NCI-H2227 treated with DMSO at 0.1 percent for 48 hours (cell line): ENCODE measurements at places on chromosomes 5 and 9.

DNA sequence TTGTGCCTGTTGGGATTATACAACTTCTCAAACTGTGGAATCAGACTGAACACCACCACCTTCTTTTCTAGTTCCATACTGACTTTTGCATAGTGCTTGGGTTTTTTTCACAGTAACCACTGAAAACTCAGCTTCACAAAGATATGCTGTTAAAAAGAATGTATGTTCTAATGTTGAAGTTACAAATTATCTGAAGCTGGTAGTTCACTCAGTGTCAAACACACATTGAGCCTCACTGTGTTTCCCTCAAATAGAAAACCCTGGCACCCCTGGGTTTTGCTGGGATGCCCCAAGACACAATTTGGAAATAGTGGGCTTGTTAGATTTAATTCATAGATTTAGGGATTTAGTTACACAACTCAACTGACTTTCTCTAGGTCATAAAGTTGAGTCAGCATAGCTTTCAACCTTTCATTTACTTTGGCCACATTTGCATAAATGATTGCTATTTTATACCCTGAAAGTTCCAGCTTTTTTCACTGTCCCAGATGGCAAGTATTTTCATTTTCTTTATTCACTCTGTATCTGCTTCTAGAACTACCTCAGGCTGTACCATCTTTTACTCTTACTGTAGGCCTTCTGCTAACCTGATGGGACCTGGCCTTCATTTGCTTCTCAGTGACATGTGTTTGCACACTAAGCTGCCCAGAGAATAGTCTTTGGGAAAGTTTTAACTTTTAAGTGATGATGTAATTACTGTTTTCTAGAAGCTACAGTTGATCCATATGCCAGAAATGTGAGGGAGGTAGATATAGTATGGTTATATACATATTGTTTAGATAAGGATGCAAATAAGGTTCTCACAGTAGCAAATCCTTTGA, 115.1 kb downstream of the CDC42SE2 start:
- DNase-seq, result no peak

- no peak for DNase-seq
Measured at GRCh38 chr5:136446565-136446964, 81.2 kb upstream of the TRPC7 start.

GRCh38 chr9:23635276-23635675, 190.8 kb downstream of the ELAVL2 start:
- no peak for DNase-seq

DNA sequence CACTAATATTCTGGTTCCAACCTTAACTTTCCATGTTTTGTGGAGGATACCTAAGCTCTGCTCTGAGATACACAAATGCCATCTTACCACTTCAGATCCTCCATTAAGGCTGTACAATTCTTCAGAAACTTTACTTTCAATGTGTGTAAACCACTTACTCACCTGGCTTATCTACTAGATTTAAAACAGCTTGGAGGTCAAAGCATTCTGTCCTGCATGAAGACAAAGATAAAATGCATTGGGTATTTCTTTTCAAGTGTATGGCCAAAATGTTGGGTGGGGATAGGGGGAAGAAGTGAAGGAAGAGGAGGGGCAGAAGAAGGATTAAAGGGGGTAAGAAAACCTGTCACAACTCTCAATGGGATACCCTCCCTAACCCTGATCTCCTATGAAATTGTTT, 939 bp downstream of the GOLGA1 start:
- DNase-seq, result no peak

GRCh38 chr5:154273028-154273617, 82.6 kb downstream of the GALNT10 start:
- DNase-seq, result no peak

DNA sequence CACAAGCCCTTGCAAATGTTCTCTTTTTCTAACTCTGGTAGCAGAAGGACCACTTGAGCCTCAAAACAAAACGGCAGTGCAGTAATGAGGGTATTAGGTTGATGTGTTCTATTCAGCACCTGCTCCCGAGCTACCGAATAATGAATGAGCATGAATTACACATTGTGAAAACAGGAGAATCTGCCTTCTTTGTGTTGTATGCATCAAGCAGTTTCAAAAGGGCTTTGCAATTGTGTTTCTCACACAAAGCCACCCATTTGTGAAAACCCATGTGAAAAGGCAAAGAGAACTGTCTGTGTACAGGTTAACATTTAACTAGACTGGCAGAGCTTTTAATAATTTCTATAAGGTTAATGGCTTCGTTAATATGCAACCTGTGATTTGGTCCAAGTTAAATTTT, 97.8 kb downstream of the STK32A start:
- peak; percentile 9 for DNase-seq

DNA sequence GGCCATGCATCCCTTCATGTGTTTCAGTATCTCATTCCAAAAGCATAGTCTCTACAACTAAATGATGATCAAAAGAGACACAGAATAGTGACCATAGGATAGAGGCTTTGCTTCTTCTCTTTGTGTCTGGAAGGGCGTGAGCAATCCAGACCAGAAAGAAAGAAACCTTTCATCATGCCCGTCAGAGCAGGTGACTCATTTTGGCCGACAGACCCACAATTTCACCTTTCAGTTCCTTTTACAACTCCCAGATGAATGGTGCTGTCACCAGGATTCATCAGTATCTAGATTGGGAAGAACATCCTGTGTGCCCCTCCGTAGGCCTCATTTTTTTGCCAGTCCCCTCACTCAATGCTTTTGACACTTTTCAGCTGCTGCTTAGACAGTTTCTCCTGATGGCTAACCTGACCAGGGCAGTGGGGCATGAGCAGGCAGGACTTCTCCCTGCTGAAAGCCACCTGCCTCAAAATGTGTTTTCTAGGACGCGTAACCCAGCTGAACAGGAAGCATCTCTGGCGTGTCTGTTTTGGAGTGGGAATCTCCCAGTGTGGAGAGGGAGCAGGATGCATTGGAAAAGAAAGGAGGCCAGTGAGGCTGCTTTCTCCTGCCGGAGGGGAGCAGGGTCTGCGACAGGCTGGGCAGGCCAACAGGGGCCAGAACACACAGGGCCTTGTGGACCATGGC, 21.2 kb downstream of the ABLIM3 start:
- DNase-seq, result no peak

GRCh38 chr5:19988457-19988856, 457 bp upstream of the CDH18 start:
- DNase-seq, result no peak

- DNase-seq, result no peak
Measured at GRCh38 chr9:137189297-137190295, 1.1 kb downstream of the SSNA1 start.

GRCh38 chr5:104095527-104095926, 532.9 kb upstream of the NUDT12 start:
- DNase-seq, result no peak

DNA sequence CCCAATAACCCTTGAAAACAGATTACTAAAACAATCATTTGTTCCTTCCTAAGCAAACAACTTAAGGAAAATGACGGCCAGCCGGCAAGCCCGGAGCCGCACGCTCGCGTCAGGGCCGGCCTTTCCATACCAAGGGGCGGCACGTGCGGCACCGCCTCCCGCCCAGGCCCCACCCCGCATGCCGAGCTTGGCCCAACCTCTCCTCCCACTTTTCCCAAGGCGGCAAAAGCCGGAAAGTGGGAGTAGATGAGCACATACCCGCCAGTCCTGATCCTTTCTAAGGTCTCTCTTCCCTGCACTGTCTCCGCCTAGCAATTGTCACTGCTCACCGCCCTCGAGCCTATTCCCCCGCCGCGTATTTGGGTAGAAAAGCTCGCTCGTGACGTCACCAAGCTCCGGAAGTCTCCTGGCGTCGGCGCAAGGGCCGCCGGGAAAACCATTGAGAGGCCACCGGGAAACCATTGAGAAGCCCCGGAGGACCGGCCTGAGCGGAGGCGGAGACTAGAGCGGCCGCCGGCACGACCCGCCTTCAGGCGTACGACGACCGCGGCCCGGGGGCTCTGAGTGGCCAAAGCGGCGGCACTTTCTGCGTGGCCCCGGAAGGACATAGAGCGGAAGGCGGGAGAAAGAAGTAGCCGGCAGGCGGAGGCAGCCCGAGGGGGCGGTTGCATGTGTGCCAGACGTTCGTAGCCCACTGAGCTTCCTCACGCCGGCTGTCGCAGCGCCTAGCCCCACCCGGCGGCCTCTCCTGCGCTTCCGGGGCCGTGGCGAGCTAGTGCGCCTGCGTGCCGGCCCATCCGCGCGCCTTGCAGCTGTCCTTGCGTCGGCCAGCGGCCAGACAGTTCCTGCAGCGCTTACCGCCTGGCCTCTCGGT, at the start of the genes NCBP1 and TSTD2:
NCBP1 (plus strand) TSS at position 837 of the 874 bp plus-strand sequence. CDS start 61 bp downstream, outside the sequence.
TSTD2 (minus strand) TSS at position 384 of the 874 bp plus-strand sequence. CDS start 5,806 bp downstream, outside the sequence.
- DNase-seq, result peak; percentile 98

- DNase-seq, result peak; percentile 4
Measured at GRCh38 chr5:31232273-31232888, 38.9 kb downstream of the CDH6 start.

DNA sequence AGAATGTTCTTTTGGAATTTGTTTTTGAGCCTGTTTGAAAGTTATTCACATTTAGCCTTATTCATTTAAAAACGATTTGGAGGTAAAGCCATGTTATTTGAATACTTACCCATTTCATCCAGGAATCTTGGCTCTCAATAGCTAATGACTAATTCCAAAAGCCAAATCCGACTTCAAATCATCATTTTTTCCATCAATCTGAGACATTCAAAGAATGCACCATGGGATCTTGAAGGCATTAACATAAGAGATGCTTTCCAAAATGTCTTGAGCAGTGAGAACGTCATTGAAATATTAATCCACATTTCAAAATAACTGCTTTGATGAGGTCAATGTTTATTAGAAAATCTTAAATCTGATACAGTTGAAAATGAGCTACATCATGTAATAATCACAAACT, 617.0 kb upstream of the RORB start:
- no peak for DNase-seq

GRCh38 chr5:139552893-139553575, 8.1 kb upstream of the UBE2D2 start:
- no peak for DNase-seq

DNA sequence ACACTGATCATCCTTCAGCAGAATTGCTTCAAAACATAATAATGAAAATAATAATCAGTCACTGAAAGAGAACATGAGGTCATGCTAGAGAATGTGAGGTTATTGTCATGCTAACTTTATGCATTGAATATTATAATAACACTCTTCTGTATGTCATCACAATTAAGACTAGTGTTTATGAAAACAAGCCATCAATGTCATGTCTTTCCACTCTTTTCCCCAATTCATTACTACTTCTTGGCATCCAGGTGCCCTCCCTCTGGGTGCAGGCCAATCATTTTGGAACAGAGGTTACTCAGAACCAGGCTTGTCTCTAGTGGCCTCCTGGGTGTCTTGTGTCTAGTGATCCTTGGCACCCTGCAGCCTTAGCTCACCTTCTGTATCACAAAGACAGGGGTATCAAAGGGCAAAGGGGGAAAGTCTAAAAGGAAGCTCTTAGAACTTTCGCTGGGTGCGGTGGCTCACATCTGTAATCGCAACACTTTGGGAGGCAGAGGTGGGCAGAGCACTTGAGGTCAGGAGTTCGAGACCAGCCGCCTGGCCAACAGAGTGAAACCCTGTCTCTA, 217.6 kb upstream of the PIK3R1 start:
- no peak for DNase-seq

DNA sequence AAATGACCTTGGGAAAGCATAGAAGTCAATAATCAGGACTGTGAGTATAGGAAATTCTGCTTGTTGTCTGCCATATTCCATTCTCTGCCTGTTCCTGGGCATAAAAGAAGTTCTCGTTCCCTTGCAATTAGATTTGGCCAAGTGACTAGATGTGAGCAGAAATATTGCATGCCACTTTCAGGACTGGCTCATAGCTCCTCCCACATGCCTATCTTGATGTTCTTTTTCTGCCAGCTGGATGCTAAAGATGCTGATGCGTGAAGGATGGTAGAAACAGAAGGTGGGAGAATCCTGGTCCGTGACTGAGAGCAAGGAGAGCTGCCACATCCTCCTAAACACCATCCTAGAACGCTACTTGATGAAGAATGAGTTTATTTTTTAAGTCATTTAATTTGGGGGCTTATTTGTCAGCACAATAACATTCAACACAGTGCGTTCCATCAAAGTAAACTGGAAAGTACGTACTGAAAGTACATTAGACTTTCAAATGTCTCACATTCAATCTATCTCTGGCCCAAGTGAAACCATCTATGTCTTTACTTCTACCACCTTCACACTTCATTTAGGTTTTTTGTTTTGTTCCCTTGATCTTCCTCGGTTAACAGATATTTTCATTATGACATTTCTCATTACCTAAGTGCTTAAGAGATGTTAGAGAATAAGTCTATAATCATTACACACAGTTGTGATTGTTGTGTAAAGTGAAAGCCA, 648.5 kb downstream of the RAB3C start:
- DNase-seq, result peak; percentile 20

- no peak for DNase-seq
Measured at GRCh38 chr9:93190656-93191353, 6.9 kb downstream of the WNK2 start.

DNA sequence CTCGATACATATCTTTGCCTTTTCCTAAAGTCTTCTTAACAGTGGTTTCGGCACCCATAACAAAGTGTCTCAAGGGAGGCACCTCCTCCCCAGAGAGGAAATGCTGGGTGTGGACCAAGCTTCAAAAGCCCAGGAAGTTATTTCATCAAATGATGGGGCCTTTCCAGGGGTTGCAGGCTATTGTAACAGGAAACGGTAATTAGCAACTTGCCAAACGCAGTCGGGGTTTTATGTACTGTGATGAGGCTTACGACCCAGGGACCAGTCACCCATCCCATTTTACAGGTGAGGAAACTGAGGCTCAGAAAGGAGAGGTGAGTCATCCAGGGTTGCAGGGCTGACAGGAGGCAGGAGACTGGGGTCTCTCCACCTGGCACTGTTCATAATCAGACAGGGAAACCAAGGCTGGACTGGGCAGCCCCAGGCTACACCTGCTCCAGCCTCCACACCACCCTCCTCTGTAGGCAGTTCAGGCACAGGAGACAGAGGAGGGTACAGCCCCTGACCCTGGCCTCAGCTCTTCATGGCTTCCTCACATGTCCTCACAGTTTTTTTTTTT, 30.0 kb upstream of the SUSD3 start:
- no peak for DNase-seq

DNA sequence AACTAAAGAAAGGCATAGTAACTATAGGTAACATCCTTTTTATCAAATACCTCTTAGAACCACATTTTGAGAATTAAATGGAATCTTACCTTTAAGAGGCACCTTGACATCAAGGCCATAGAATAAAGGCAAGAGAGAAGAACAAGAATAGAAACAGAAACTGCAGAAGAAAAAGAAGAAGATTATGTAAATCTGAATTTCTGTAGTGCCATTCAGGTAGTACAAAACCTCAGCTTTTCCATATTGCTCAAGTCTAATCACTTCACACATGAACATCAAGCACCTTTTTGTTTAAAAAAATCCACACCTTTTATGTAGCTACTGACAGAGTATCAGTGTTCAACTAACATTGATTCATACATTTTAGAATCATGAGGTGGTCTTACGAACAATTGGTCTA, 91.8 kb upstream of the DPYSL3 start:
- no peak for DNase-seq
